ENCODE measurements at places on chromosomes 16 and 17.

- H3K27me3 ChIP-seq, result peaks cover 14% of the 10 kb centered on the region
- no peaks in the 10 kb centered on the region for H3K36me3 ChIP-seq
- H3K27ac ChIP-seq, result no peak overlapping the region
- no peak overlapping the region for H3K4me3 ChIP-seq
Observed at GRCh38 chr17:63452962-63453551, 7.0 kb upstream of the CYB561 start.

GRCh38 chr17:32287804-32288511, 22.3 kb downstream of the RHBDL3 start:
- no peak overlapping the region for H3K4me3 ChIP-seq
- H3K27me3 ChIP-seq, result peaks cover 4% of the 10 kb centered on the region
- H3K27ac ChIP-seq, result no peak overlapping the region
- H3K4me1 ChIP-seq, result peaks cover 4% of the 10 kb centered on the region
- no peaks in the 10 kb centered on the region for H3K36me3 ChIP-seq

- no peak overlapping the region for H3K27ac ChIP-seq
- H3K4me1 ChIP-seq, result peaks cover 28% of the 10 kb centered on the region
- peaks cover 4% of the 10 kb centered on the region for H3K36me3 ChIP-seq
- DNase-seq, result no peak
- H3K4me3 ChIP-seq, result no peak overlapping the region
Observed at GRCh38 chr17:66369830-66370229, 67.4 kb downstream of the PRKCA start.

DNA sequence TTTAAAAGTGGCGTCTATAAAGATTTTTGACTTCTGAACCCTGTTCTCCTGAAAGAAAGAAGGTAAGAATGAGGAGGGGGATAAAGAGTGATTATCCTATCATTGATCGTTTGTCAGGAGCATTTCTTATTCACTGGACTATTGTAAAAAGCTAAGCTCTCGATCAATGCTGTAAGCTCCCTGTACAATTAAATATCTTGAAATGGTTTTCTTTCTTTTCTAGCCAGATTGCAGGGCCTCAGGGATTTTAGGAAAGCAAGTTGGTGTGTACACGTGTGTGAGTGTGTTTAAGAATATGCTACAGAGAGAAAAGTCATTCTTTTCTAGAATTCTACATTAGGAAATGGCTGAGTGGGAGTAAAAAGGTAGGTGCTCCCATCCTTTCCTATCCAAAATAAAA, 154.5 kb downstream of the AATF start:
- no peak for DNase-seq
- peaks cover 3% of the 10 kb centered on the region for H3K4me1 ChIP-seq
- peaks cover 8% of the 10 kb centered on the region for H3K36me3 ChIP-seq
- H3K27ac ChIP-seq, result no peak overlapping the region

GRCh38 chr17:31371511-31372097, 19.9 kb upstream of the RAB11FIP4 start:
- peaks cover 21% of the 10 kb centered on the region for H3K36me3 ChIP-seq
- no peak overlapping the region for H3K4me3 ChIP-seq
- DNase-seq, result no peak
- H3K27me3 ChIP-seq, result no peaks in the 10 kb centered on the region
- H3K4me1 ChIP-seq, result peaks cover 14% of the 10 kb centered on the region
- no peak overlapping the region for H3K27ac ChIP-seq

DNA sequence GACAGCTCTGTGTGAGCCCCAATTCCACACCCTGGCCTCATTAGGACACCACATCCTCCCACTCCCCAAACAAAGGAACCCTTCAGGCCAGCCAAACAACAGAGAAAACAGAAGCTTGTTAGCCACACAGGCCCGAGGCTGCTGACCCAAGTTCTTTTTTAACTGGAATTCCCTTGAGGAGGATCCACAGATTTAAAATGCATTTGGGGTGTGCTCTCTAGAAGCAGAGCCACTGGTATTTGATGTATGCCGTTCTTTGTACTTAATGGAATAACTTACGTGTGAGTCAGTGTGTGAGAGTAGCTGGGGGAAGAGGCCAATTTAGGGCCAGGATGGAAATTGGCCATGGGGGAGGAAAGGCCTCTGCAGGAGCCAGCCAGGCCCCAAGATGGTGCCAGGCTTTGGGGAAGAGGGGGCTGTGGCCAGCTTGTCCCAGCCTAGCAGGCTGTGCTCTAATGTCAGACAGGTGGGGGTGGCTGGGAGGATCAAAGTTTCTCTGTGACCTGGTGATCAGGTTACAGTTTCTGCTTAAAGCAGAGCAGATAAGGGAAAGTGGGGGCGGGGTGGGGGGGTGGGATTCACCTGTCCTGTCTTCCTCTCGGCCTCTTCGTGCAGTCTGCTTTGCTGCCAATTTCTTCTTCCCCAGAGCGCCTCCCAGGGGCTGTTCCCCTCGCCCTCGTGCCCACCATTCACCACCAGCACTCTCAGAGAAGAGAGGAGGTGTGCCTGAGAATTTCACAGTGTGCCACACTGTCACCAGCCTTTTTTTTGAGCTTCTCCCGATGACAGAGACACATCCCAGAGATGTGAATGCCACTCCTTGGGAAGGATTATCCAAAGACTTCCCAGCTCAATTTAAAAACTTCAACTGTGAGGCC, 50.8 kb downstream of the TOM1L2 start:
- peaks cover 2% of the 10 kb centered on the region for H3K36me3 ChIP-seq
- peak overlapping the region; percentile 51 for H3K4me3 ChIP-seq
- DNase-seq, result no peak
- H3K4me1 ChIP-seq, result peaks cover 74% of the 10 kb centered on the region
- H3K27ac ChIP-seq, result peak overlapping the region; percentile 97

DNA sequence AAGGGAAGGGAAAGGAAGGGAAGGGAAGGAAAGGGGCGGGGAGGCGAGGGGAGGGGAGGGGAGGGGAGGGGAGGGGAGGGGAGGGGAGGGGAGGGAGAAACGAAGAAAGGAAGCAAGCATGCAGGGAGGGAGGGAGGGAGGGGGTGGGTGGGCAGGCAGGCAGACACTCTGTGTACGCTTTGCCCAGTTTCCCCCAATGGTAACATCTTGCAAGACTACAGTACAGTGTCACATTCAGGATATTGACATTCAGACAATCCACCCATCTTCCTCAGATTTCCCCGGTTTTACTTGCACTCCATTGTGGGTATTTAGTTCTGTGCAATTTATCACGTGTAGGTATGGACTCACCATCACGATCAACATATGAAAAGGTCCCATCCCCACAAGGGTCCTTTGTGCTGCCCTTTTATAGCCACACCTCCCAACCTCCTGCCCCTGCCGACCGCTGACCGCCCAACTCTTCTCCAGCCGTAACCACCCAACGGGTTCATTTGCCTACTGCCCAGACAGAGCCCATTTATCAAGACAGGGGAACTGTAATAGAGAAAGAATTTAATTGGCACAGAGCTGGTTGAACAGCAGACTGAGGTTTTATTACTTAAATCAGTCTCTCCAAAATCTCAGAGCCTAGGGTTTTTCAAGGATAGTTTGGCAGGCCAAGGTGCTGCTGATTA, 91.4 kb upstream of the FA2H start:
- H3K4me3 ChIP-seq, result no peak overlapping the region
- peaks cover 11% of the 10 kb centered on the region for H3K4me1 ChIP-seq
- DNase-seq, result no peak
- H3K27ac ChIP-seq, result no peak overlapping the region
- H3K36me3 ChIP-seq, result no peaks in the 10 kb centered on the region

GRCh38 chr16:72908362-72909167, 139.4 kb downstream of the ZFHX3 start:
- H3K36me3 ChIP-seq, result peaks cover 5% of the 10 kb centered on the region
- DNase-seq, result no peak
- no peak overlapping the region for H3K27ac ChIP-seq
- peaks cover 40% of the 10 kb centered on the region for H3K4me1 ChIP-seq
- no peak overlapping the region for H3K4me3 ChIP-seq
- no peaks in the 10 kb centered on the region for H3K27me3 ChIP-seq

- no peak for DNase-seq
- no peak overlapping the region for H3K4me3 ChIP-seq
- no peaks in the 10 kb centered on the region for H3K36me3 ChIP-seq
- H3K4me1 ChIP-seq, result no peaks in the 10 kb centered on the region
- peaks cover 2% of the 10 kb centered on the region for H3K27me3 ChIP-seq
- no peak overlapping the region for H3K27ac ChIP-seq
Observed at GRCh38 chr17:54882950-54883349, 17.7 kb upstream of the TOM1L1 start.

- no peak overlapping the region for H3K4me3 ChIP-seq
- no peak for DNase-seq
- no peaks in the 10 kb centered on the region for H3K4me1 ChIP-seq
- no peaks in the 10 kb centered on the region for H3K36me3 ChIP-seq
- no peak overlapping the region for H3K27ac ChIP-seq
- H3K27me3 ChIP-seq, result peaks cover 13% of the 10 kb centered on the region
Observed at GRCh38 chr16:82535262-82535661, 91.5 kb upstream of the CDH13 start.

DNA sequence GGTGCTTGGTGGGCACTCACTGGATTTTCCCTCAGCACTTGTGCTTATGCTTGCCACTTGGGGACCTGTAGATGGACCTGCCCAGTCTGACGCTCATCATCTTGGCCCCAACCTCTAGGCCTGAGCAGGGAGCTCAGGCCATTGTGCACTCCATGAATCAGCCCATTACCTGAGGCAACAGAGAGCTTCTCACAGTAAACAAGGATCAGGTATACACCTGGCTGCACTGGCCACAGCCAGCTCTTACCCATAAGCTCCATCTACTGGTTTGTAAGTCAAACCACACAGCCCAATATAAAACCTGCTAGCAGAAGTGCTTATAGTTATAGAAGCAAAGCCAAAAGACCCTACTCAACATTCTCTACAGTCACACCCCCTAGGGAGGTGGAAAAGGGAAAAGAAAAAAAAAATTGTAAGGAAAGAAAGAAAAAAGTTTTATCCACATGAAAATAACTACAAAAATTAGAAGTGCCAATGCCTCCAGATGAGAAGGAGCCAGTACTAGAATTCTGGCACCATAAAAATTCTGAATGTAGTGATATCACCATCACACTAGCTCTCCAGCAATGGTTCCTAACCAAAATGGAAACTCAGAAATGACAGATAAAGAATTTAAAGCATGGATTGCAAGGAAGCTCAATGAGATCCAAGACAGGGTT, 87.8 kb upstream of the CDH5 start:
- peaks cover 3% of the 10 kb centered on the region for H3K36me3 ChIP-seq
- peaks cover 3% of the 10 kb centered on the region for H3K27me3 ChIP-seq
- no peak overlapping the region for H3K27ac ChIP-seq
- no peak overlapping the region for H3K4me3 ChIP-seq
- no peak for DNase-seq
- peaks cover 6% of the 10 kb centered on the region for H3K4me1 ChIP-seq

GRCh38 chr17:39212195-39212810, 12.2 kb downstream of the RPL19 start:
- no peak overlapping the region for H3K4me3 ChIP-seq
- peaks cover 19% of the 10 kb centered on the region for H3K4me1 ChIP-seq
- DNase-seq, result no peak
- H3K27me3 ChIP-seq, result peaks cover 7% of the 10 kb centered on the region

DNA sequence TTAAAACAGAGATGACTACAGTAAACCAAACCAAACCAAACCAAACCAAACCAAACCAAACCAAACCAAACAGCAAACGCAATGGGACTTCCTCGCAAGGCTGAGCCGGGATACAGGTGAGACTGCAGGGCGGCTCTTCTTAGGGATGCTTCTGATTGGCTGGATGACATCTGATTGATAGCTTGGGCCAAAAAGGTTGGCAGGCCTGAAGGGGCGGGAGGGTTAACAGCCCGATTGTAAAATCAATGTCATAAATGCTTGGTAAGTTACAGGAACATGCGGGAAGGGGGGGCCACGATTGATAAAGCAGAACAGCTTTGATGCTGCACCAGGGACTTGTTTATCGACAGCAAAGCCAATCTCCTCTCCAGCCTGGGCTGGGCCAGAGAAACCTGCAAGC, 86.1 kb downstream of the ZFHX3 start:
- DNase-seq, result no peak
- H3K36me3 ChIP-seq, result peaks cover 44% of the 10 kb centered on the region
- peak overlapping the region; percentile 73 for H3K27ac ChIP-seq
- H3K27me3 ChIP-seq, result no peaks in the 10 kb centered on the region
- no peak overlapping the region for H3K4me3 ChIP-seq

GRCh38 chr17:72730077-72730476, 362.4 kb downstream of the SLC39A11 start:
- H3K27me3 ChIP-seq, result no peaks in the 10 kb centered on the region
- H3K27ac ChIP-seq, result no peak overlapping the region
- H3K4me3 ChIP-seq, result no peak overlapping the region
- H3K4me1 ChIP-seq, result peaks cover 41% of the 10 kb centered on the region
- DNase-seq, result no peak
- peaks cover 5% of the 10 kb centered on the region for H3K36me3 ChIP-seq

DNA sequence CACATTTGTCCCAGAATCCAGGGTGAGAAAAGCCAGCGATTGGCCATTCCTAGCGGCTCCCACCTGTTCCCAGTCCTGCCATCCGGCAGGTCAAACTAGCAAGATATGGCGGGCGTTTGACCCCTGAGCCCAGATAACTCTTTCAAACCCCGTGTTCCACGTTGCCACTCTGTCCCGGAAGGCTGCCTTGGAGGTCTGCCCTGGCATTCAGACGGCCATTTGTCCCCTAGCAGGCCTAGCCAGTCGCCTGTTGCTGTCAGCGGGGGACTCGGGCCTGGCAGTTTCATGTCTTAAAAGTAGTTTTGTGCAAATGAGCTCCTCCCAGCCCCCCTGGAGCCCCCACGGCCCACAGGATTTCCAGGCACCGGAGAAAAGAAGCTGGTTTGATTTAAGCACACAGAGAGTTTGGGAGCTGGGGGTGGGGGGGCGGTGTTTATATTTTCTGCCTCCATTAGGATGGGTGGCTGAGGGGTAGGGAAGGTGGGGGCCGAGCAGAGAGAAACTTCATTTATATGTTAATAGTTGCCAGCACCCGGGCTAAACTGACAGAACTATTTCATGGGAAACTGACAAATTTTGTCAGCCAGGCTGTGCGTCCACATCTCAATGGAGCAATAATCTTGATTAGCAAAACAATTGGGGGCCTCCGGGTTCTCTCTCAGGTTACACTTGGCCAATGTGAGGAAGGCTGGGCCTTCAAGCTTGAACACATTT, 240.9 kb upstream of the SALL1 start:
- no peaks in the 10 kb centered on the region for H3K4me1 ChIP-seq
- no peak for DNase-seq
- no peaks in the 10 kb centered on the region for H3K27me3 ChIP-seq

- no peaks in the 10 kb centered on the region for H3K36me3 ChIP-seq
- H3K4me1 ChIP-seq, result peaks cover 44% of the 10 kb centered on the region
- H3K27me3 ChIP-seq, result no peaks in the 10 kb centered on the region
- no peak for DNase-seq
- no peak overlapping the region for H3K4me3 ChIP-seq
- peak overlapping the region; percentile 6 for H3K27ac ChIP-seq
Observed at GRCh38 chr16:17364319-17365210, 106.2 kb downstream of the XYLT1 start.

- no peak overlapping the region for H3K4me3 ChIP-seq
- no peaks in the 10 kb centered on the region for H3K36me3 ChIP-seq
- H3K4me1 ChIP-seq, result no peaks in the 10 kb centered on the region
- H3K27ac ChIP-seq, result no peak overlapping the region
- peak; percentile 75 for DNase-seq
Observed at GRCh38 chr17:58316260-58316960, 12.2 kb downstream of the TSPOAP1 start.
